ENCODE measurements at places on chromosomes 12 and 14.
A peak's percentile ranks its signal among the peaks of the same experiment; 100 is the strongest.

- DNase-seq, result no peak
These were observed 163.3 kb upstream of the SFSWAP start for GRCh38 chr12:131547555-131547954.

DNA sequence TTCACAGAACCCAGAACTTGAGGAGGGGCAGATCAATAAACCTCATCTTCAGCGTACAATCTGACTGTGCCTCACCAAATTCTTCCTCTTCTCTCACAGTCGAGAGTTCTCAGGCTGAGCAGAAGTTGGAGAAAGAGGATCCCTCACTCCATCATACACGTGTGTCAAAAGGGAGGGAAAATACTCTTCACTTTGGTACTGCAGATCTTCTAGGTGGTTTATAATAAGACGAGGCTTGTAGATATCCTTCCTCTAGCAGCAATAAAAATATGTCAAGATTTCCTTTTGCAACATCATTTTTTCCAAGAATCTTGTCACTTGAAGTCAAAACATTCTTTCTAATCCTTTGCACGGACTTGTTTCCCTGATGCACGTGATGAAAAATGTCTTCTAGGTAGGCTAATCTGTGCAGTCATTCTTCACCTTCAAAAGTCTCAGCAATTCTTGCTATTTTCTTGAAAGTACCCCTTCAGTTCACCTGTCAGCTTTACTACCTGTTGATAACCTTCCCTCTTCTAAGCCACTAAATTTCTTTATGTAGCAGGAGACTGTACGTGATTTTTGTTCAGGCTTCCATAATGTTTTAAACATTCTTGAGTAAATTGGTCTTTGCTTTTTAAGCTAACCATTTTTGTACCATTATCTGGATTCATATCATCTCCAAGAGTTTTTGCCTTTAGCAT, 214.1 kb downstream of the NUAK1 start:
- DNase-seq, result no peak

DNA sequence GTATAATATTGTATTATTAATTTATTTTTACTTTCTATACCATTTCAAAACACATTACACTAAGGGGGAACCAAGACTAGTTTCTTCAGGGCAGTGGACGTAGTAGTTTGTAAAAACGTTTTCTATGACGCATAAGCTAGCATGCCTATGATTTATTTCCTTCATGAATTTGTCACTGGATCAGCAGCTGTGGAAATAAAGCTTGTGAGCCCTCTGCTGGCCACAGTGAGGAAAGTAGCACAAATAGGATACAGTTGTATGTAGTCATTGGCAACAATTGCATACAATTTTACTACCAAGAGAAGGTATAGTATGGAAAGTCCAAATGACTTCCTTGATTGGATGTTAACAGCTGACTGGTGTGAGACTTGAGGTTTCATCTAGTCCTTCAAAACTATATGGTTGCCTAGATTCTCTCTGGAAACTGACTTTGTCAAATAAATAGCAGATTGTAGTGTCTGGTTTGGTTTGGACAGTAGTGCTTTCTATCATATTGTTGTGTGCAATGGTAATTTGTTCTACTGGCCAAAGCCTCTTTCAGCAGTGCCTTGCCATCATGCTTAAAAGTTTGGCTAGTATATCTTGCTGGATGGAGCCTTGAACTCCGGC, 24.3 kb upstream of the PLEKHD1 start:
- peak; percentile 76 for DNase-seq

DNA sequence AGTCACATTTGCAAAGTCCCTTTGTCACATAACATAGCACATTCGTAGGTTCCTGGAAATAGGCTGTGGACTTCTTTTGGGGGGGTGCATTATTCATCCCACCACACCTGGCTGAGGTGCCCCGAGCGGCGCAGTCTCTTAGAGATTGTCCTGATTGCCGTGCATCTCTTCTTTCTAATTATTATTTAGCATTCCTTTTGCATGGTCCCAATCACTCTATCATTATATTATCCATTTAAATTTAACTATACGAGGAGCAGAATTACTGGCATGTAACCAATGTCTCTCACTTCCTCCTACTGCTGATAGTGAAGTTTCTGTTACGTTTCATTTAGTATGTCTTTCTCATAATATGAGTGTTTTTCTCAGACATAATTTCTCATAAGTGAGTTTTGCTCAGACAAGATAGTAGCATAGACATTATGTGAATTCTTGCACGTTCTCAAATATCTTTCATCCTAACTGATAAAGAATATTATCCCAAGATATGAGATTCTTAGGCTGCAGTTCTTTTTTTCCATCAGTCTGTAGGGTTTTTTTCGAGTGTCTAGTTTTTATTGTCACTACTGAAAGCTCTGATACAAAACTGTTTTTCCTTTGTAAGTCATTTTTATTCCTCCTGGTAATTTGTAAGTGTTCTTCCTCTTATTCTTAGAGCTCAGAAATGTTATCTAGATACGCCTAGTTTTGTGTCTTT, 444.3 kb downstream of the NELL2 start:
- DNase-seq, result no peak

DNA sequence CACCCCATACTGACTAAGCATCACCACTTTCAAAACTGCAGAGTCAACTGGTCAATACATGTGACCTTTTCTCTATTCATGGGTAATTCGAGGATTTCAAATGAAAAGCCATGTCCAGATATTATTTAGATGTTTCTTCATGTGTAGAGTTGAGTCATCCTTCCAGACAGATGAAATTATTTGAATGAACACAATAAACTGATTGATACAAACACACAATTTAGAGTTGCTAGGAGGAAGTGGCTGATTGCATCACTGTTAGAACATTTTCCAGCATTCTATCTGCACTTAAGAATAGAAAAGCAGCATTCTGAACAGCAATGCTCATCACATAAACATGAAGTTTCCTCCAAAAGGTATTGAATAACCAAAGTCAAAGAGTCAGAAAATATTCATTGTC, 273.5 kb upstream of the SOX5 start:
- no peak for DNase-seq

GRCh38 chr14:29821242-29821641, 106.4 kb downstream of the PRKD1 start:
- DNase-seq, result no peak

DNA sequence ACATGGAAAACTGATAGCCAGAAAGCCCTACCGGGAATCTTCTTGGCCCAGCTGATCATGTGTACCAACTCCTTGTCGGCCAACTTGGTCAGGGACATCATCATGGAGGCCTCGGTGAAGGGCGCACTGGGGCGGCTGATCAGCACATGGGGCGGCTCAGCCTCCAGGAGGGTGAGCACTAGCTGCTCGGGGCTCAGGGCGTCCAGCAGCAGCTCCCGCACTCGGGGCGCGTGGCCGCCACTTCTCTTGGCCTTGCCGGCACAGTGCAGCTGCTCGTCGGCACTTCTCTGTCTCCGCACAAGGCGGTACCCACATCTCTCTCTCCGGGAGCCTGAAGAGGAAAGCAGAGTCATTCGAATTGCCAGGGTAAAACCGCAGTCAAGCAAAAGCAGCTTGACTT, 33.8 kb downstream of the ESR2 start:
- DNase-seq, result no peak

GRCh38 chr14:77000340-77001270, 27.9 kb downstream of the IRF2BPL start:
- DNase-seq, result peak; percentile 73

DNA sequence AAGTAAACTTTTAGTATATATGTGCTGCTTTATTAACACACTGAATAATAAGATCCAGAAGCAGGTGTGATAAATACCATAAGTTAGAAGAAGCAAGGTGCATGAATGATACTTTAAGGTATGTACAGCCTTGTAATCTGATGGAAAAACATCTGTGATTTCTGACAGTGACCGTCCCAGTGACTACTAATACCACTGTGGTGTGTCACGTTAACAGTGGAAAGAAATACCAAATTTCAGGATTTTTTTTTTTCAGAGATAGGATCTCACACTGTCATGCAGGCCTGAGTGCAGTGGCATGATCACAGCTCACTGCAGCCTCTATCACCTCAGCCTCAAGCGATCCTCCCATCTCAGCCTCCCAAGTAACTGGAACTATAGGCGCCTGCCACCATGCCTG, 21.5 kb downstream of the SDS start:
- DNase-seq, result no peak

DNA sequence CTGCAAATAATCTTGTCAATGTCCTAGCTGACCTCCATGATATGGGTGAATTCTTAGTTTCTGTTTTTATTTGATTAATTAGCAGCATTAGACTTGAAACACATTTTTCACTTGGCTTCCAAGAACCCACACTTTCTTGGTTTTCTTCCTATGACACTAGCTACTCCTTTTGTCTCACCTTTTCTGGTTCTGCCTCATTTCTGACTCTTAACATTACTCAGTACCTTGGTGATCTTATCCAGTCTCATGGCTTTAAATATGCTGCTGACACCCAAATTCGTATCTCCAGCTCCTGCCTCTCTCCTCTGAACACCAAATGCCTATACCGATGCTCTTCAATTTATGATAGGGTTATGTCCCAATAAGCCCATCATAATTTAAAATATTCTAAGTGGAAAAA, 32.0 kb upstream of the SSTR1 start:
- DNase-seq, result no peak

DNA sequence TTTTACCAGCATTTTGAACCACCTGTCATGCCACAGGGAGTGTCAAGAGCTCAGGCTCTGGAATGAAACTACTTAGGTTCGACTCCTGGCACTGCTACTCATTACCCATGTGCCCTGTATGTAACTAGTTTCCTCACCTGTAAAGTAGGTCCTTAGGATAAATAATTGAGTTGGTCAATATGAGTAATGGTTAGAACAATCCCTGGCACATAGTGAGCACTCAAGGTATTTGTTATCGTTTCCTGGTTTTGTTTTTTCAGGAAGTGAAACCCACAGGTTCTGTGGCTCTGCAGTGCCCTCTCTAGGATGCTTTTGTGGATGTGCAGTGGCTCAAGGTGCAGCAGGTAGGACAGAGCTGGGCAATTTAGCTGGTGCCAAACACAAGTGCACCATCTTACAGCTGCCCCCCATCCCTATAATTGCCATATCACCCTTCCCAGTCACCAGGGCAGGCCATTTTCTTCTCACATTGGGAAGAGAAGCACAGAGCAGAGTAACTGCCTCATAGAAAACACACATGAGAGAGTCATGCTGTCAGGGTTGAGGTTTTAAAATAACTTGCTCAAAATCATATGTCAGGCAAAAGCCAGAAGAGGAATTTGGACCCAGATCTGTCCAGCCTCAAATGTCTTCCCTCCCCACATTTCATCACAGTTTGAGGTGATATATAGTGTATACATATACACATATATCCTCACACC, 297.5 kb downstream of the RPAP3 start:
- DNase-seq, result no peak

- DNase-seq, result no peak
These were observed 854.0 kb upstream of the SEL1L start for GRCh38 chr14:82387699-82388098.

DNA sequence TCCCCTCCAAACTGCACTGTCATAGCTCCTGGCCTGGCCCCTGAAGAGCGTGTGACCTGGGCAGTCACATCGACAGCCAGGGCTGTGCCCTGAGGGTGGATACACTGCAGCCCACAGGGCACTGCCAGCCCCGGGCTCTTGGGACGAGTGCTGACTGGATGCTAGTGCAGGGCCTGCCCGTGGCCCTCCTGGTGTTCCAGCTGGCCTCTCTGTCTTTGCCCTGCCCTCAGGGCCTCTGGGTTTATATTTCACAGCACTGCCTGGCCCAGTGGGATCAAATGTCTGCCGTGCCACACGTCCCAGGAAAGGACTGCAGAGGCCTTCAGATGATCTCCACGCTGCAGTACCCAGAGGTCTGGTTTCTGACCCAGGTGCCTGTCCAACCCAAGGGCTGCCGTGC, 10.1 kb upstream of the CCDC197 start:
- DNase-seq, result peak; percentile 49

- no peak for DNase-seq
These were observed 81.7 kb downstream of the RIN3 start for GRCh38 chr14:92595267-92595666.

DNA sequence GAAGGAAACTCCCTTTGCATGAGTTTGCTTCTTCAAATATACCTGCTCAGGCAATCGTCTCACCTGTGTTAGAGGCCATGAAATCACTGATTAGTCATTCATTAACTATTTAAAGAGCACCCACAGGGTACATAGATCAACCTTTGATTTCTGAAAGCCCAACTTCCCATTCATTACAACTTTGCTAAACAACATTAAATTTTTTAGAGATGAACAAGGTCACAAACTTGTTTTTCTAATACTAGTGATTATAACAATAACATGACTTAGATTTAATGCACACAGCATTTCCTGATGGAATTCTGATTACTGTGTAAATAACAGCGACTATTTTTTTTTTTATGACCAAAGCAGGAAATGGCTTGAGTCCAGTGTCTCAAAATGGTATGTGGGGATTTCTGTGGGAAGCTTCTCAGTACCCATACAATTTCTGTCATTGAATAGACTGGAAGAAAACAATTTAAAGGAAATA, 5.4 kb upstream of the ERO1A start:
- no peak for DNase-seq

DNA sequence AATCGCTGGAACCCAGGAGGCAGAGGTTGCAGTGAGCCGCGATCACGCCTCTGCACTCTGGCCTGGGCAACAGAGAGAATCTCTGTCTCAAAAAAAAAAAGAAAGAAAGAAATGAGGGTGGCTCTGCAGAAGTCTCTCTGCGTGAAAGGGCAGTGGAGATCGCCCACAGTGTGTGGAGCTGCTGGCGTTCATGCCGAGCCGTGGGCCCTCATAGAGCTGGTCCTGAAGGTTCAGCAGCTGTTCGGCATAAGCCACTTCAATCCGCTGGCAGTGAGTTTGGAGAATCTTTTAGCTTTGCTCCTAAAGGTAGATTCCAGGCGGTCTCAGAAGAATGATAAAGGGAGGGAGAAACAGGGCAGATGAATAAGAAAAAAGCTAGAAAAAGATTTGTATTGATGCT, 36.7 kb upstream of the ATP2A2 start:
- DNase-seq, result no peak

- DNase-seq, result peak; percentile 85
These were observed 3.2 kb upstream of the ZNF839 start for GRCh38 chr14:102316338-102316742.

DNA sequence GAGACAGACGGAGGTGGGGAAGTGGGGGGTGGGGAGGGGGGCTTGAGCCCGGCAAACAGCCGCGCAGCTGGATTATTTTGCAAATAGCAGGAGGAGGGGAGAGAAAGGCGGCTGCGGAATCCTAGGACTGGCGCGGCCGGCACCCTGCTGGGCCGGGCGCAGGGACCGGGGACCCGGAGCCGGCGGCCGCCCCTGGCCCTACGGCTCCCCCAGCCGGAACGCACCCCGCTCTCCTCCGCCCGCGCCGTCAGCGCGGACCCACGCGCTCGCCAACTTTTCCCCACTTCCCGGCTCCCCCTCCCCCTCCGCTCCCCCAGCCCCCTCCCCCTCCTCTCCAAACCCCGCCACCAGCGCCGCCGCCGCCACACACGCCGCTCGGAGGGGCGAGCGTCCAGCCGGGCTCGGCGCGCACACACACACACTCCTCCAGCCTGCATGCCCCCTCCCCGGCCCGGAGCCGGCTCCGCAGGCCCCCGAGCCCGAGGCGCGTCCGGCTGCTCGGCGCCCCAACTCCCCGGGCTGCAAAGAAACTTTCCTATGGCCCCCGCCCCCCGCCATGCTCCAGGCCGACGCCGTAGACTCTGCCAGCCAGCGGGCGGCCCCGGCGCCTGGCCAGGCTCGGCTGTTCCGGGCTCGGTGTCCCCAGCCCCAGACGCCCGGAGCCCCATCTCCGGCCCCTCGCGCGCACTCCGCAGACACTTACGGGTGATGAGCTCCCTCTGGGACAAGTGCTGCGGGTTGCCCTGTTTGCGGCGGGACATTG, 1.4 kb downstream of the BCL11B start:
- DNase-seq, result no peak
